ENCODE measurements at places on chromosomes 3 and 15.
A peak's percentile ranks its signal among the peaks of the same experiment; 100 is the strongest.

DNA sequence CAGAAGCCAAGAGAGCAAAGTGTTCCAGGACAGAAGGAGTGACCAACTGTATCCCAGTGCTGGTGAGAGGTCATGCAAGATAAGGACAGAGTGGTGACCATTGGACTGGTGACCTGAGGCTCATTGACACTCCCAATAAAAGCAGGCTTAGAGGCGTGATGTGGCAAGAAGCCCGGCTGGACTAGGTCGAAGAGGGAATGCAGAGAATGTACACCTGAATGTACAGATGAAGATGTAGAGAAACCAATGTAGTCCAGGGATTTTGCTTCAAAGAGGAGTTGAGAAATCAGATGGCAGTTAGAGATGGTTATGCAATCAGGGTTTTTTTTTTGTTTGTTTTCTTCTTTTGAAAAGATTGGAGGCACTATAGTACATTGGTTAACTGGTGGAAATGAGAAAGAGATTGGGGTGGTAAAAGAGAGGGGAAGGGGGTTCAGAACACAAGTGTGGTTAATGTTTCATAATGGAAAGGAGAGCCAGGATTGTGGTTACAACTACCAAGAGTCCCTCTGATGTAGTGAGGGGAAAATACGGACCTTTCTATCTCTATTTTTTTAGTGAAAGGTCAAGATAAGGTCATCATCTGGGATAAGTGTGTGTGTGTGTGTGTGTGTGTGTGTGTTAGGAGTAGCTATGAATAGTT lies 23.3 kb downstream of the ST3GAL6 start:
- DNase-seq = no peak

GRCh38 chr15:75694241-75695182 lies 18.1 kb downstream of the CSPG4 start:
- DNase-seq = no peak

GRCh38 chr3:177150970-177151627 lies 46.2 kb downstream of the TBL1XR1 start:
- peak; percentile 94 for DNase-seq

DNA sequence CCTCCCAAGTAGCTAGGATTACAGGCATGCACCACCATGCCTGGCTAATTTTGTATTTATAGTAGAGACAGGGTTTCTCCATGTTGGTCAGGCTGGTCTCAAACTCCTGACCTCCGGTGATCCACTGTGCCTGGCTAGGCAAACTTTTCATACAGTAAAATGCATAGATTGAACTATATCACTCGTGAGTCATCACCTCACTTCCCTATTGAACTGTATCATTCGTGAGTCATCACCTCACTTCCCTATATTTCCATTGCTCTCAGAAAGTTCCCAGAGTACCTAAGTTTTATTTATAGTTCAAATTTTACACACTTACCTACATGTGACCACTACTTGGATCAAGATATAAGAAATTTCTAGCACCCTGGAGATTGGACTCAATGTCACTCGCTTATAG lies 73.6 kb upstream of the ACAD9 start:
- DNase-seq = no peak

- DNase-seq = no peak
These were observed 99.3 kb downstream of the MME start for GRCh38 chr3:155179437-155179827.

Measured in NCI-H2107 (cell line).